ENCODE measurements at places on chromosomes 6 and 20.

DNA sequence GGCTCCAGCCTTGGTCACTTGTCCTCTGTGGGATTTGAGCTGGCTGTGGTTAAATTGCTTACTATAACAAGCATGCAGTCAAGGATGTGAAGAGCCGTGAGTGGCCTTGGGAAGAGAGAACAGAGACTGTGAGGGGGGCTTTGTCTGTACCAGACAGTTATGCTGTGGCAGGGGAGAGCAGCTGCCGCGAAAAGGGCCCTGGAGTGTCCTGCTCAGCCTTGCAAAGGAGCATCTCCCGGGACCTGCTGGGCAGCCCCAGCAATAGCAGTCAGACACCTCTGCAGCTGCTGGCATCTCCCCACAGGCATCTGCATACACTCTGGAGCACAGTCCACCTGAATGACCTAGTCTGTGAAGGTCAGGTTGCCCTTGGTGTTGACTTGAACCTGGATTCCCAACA lies 6.3 kb downstream of the EBF4 start:
- DNase-seq, result no peak

- no peak for DNase-seq
Observed at GRCh38 chr6:136526196-136526930, 23.9 kb downstream of the MAP7 start.

GRCh38 chr6:151440930-151441329 lies 11.0 kb downstream of the RMND1 start:
- DNase-seq, result no peak

- no peak for DNase-seq
Observed at GRCh38 chr6:160428069-160428430, 79.9 kb downstream of the SLC22A3 start.

GRCh38 chr6:137216106-137216505 lies 3.1 kb downstream of the IFNGR1 start:
- DNase-seq, result no peak

- DNase-seq, result no peak
Observed at GRCh38 chr6:158654960-158655489, 5.2 kb downstream of the SYTL3 start.

DNA sequence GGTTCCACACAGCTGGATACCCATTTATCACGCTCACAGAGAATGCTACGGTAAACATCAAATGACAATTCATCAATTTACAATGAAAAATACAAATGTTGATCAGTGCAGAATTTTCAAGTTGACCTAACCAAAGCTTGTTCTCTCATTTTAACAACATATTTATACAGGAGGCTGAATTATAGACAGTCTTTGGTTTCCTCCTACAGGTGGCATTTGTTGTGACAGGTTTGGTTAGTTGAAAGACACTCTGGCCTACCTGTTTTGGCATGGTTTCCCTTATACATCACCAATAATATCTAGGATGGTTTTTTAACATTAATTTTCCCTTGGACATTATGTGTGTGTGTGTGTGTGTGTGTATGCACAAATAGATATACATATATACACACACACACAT lies 642.5 kb upstream of the MMS22L start:
- DNase-seq, result no peak

DNA sequence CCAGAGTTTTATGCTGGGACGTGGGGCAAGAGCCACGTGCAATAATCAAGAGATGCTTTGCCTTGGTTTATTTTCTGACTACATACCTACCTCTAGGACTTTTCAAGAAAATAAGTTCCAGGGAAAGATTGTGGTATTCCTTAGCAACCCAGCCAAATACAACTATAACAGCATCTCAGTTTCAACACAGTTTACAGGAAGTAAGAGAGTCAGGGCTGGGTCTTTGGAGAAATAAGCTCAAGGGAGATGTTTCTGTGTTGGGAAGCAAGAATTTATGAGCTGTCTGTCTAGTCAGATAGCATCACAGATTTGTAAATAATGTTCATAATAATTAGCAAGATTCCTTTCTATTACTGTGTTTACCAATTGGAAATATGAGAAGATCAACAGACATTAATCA lies 35.1 kb downstream of the MAP3K5 start:
- DNase-seq, result no peak

DNA sequence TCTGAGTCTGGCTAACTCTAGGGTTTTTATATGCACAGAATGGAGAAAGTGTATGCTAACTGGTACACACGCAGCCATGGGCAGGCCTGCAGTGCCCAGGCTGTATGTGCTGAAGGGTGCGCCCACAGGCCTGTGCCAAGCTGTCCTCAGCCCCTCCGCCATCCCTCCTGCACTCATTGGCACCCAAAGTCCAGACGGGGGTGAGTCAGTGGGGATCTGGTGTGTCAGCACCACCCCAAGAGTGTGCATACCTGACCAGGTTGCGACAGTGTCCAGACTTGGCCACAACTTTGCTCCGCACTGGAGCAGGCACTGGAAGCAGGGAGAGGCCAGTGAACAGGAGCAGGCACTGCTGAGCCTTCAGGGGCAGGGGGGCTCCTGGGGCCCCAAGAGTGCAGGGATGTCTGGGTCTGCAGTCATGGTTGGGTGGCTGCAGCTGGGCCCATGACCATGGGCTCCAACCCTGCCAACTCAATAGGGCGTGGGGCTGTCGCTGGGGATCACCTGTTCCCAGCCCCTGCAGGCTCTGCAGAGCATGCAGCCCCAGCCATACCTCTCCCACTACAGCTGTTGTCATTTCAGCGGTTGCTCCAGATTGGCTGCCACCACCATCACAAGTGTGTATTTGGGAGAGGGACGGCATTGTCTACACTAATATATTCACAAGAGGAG lies 717.8 kb downstream of the EPHA7 start:
- no peak for DNase-seq

DNA sequence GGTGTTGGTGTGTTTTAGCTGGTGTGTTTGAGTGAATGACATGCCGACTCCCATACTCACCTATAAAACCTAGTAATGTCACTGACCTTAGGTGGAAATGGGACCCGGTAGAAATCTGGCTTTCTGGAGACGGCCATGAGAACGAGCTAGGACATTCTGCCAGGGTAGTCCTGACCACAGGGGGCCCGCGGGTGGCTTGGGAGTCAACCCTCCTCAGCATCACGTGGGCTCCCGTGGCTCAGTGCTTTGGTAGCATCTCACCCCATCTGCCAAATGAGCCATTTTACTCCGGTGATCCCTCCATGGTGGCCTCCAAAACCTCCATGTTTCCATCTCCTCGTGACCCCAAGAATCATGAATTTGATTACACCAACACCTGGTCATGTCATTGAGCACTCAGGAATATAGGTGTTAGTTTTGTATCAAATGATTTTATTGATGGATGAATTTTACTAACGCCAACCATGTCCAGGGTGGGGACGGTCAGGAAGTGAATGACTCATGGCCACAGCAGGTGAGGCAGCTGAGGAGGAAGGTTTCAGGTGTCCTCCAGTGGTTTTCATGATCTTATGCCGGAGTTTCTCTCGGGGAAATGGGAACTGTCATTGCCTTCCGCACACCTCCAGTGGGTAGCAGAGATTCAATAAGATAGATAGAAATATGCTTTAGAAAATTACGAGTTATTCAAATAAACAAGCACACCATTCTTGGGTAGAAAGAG lies 195.0 kb downstream of the SYNDIG1 start:
- no peak for DNase-seq

DNA sequence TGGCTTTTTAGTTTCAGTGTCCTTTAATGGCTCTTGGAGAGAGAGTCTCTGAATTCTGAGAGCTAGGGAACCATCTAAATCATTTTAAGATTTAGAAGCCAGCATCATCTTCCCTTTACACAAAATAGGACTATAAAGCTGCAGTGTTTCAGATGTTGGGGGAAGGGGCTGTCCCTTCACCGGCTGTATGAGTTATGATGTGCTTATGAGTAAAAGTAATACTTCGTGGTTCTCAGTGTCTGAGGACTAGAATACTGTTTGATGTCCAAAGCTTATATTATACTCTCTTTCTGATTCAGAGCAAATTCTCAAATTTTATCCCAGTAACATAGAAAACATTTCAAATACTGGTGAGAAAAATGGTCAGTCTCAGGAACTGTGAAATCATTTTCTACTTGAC lies 63.5 kb upstream of the FAM8A1 start:
- DNase-seq, result no peak

GRCh38 chr20:10502098-10502526 lies 67.0 kb downstream of the SLX4IP start:
- DNase-seq, result no peak

DNA sequence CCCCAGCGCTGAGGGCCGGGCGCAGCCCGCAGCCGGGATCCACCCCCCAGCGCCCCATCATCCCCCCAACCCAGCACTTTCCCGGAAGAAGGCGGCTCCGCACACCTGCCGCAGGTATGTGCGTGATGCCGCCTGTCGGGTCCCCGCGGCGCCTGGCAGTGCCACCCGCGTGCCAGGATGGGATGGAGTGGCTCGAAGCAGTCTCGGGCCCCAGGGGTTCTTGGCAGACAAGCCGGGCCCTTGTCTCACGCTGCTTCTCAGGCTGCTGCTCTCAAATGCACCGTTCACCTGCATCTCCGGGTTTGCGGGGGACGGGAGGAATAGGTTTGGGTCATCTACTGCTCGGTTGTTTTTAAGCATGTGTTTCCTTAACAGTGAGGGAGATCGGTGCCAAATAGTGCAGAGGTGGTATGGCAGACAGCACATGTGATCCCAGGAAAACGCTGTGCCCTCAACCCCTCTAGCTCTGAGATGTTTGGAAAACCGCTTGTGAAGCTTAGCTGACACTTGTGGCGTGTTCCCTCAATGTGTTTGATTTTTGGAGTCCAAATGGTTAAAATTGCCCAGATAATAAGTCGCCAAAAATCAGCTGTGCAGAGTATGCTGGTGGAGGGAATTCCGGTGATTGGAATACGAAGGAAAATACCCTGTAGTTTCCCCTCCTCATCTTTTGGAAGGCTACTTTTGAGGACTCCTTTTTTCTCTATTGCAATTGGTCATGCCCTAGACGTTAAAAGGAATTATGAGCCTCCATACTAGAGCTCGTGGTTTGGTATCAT lies 926 bp downstream of the MYLIP start:
- DNase-seq, result no peak

- no peak for DNase-seq
Observed at GRCh38 chr20:63624486-63624885, 2.4 kb downstream of the GMEB2 start.

DNA sequence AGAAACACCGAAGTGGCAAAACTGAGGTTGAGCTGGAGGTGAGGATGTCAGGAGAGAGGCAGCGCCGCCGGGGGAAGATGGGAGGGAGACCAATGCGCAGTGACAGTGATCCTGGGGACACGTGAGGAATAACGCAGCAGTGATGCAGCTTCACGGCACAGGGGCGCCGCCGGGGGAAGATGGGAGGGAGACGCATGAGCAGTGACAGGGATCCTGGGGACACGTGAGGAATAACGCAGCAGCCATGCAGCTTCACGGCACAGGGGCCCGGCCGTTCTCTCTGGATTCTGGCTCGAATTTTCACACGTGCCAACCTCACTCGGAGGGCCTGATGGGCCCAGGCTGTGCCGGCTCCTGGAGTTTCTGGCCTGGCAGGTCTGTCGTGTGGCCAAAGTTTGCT lies 94.7 kb downstream of the SMOC2 start:
- DNase-seq, result no peak

DNA sequence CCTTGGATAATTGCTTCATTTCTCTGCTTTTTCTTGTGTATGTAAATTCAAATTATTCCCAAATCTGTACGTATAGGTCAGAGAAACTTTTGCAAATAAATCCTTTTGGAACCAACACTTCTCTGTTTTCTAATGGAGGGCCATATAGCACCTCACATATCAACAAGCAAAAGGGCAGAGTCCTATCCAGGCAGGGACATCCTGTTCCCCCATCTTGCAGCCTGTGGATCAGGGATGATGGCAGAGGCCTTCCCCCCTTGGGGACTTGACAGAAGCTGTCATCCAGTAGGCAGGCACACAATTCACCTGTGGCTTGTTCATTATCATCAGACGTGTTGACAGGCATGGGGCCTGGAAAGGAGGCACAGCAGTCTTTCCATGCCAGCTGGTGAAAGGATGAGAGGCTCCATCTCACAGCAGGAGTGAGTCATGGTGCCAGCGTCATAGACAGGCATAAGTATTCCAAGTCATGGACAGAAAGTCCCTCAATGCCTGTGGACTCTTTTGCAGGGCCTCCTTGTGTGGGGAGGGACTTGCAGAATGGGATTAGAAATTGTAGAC lies 31.8 kb upstream of the PLEKHG1 start:
- no peak for DNase-seq

DNA sequence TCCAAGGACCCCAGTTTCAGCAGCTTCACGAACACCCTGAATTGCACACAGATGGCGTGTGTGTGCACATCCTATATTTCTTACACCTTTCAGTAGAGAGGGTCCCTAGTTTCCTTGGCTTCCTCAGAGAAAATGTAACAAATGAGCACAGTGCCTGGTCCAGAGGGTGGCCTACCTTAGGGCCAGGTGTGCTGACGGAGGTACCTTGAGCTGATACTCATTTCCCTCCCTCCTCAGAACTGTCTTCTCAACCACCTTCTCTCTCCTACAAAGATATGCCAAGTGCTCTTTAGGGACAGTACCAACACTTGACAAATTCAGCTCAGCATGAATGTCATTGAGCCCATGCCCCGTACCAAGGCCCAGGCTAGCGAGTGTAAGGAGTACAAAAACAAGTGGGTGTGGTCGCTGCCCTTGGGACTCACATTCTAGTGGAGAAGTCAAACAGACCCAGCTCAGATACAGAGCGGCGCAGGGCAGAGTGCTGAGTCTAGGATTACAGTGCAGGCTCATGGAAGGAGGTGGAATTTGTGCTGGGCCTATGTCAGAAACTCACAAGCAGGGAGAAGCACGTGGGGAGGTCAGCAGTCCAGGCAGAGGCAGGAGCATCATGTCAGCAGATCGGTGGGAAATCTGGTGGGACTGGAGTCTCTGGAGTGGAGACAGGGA lies 9.6 kb upstream of the BPHL start:
- no peak for DNase-seq

GRCh38 chr20:49835031-49835430 lies 22.4 kb downstream of the SLC9A8 start:
- no peak for DNase-seq

DNA sequence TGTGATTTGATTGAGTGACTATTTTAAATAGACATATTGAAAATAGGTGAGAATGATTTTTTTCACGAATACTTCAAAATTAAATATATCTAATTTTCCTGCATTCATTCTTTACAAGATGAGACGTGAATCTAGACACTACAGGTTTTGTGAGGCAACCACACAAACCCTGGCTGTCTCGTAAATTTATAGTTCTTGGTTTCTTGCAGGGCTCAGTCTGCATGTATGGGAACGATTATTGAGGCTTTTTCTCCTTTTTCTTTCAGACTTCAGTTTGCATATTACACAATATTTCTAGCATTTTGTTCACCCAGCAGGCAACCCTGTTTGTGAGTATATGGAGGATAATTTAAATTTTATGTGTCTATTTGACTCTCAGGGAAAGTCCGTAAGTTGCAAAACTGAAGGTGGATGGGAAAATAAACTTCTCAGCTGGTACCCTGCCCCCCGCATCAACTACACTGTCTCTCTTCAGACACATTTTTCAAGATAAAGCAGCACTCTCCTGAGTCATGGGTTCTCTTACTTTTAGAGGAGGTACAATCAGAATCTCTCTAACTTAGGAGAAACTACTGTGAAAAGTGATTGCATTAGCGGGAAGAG lies 1349.3 kb downstream of the GRIK2 start:
- DNase-seq, result no peak

GRCh38 chr6:16292942-16293341 lies 54.6 kb downstream of the GMPR start:
- no peak for DNase-seq

- DNase-seq, result no peak
Observed at GRCh38 chr6:142361779-142362750, 60.3 kb downstream of the ADGRG6 start.
